Fibroblast of mammary gland (primary cell): ENCODE measurements at places on chromosomes 2 and 18.

GRCh38 chr2:237907144-237907543, 47.7 kb downstream of the RAMP1 start:
- no peak for DNase-seq

DNA sequence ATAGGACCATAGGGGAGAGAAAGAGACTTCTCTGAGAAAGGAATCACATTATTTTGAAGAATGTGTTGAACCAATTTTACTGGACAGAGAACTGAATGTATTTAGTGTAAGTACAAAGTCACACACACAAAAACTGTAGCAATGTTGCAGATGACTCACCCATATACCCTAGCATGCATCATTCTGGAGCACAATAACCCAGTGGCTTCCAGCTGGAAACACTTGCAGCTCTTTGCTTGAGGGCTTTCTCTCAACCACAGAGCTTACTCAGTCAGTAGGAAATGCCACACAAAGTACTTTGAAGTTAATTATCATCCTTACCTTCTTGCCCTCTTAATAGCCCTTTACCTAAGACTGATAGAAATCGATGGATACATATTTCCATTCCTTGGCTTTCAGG, 760.0 kb upstream of the FSHR start:
- peak; percentile 1 for DNase-seq

DNA sequence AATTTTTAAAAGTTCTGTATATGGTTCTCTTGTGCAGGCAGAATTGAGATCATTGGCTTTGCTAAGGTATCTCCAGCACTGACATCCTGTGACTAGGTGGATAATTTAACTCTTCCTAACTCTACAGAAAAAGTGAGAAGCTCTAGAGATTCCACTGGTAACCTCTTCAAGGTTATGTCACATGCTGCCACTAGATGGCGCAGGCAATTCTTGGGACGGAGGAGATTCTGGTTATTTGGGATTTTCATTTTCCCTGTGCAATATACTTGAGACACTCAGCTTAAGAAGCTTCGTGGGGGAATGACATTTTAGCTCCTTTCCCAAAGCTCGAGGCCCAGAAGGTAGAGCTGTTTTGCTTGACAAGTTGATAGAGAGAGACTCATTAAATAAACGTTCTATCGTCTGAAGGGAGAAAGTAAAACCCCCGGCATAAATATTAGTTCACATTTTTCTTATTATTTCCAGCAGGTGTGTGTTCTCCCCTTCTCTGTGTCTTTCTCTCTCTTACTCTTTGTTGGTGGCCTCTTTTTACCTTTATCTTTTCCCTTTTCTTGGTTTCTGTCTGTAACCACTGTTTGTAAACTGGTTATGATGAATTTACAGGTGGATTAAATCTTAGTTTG, 26.6 kb upstream of the LANCL1 start:
- DNase-seq: peak; percentile 56

- no peak for DNase-seq
Observed at GRCh38 chr2:54635554-54636152, 87.8 kb upstream of the EML6 start.

GRCh38 chr18:71398531-71398930, 1109.7 kb downstream of the SOCS6 start:
- DNase-seq: no peak

- no peak for DNase-seq
Observed at GRCh38 chr2:129728035-129728972, 251.2 kb upstream of the RAB6C start.

DNA sequence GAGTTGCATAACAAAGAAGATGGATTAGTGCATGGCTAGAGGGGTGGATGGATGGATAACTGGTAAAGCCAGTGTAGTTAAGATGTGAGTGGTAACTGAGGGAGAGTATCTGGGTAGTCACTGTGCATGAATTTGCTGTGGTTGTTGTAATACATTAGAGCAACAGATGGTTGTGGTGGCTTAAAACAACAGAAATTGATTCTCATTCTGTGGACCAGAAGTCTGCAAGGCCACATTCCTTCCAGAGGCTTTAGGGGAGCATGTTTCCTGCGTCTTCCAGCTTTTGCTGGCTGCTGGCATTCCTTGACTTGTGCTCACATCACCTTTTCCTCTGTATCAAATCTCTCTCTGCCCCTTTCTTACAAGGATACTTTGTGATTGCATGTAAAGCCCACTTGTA, 155.4 kb downstream of the ASB1 start:
- DNase-seq: peak; percentile 63
